ENCODE measurements at places on chromosomes 2 and 18. TPM values are rescaled to one million over a fixed set of nuclear protein-coding genes. Genes with fewer than 3 reads are reported as not detected.

Gene SLC5A7
- total RNA-seq, result not detected

Gene GKN2
- not detected for total RNA-seq

Gene ANAPC1
- 77.6 TPM for total RNA-seq

Gene NEB
- 0.45 TPM for total RNA-seq

Gene ERICH2
- total RNA-seq, result not detected

Gene TCF4
- total RNA-seq, result 335 TPM

Gene UCN
- 0.09 TPM for total RNA-seq
